A172 (cell line): ENCODE measurements at places on chromosomes 11 and 22. TPM values are rescaled to one million over a fixed set of nuclear protein-coding genes. Genes with fewer than 3 reads are reported as not detected.

- DNase-seq, result no peak
These were observed 404.5 kb downstream of the LARGE1 start for GRCh38 chr22:33515795-33516194.

GRCh38 chr11:109512680-109513079, 90.7 kb downstream of the C11orf87 start:
- DNase-seq, result no peak

The TREH gene
- total RNA-seq, result 0.05 TPM in 1 of 2 replicates, not detected in the other

GRCh38 chr11:132106096-132106982, 735.9 kb downstream of the NTM start:
- peak; percentile 65 for DNase-seq
